ENCODE measurements at places on chromosomes 6 and 20.

- no peak for DNase-seq
Measured at GRCh38 chr6:143146186-143146851, 85.6 kb downstream of the AIG1 start.

GRCh38 chr6:134111062-134111677, 58.7 kb upstream of the SLC2A12 start:
- DNase-seq = no peak

GRCh38 chr6:13988049-13988738, 63.4 kb downstream of the RNF182 start:
- DNase-seq = no peak

- DNase-seq = no peak
Measured at GRCh38 chr6:20332441-20333006, 69.2 kb upstream of the E2F3 start.

GRCh38 chr6:98840996-98841513, 6.7 kb downstream of the POU3F2 start:
- no peak for DNase-seq

GRCh38 chr20:49385465-49385864, 97.0 kb downstream of the KCNB1 start:
- DNase-seq = no peak

GRCh38 chr6:42251911-42252637, 34.4 kb upstream of the MRPS10 start:
- DNase-seq = no peak
